ENCODE measurements at places on chromosomes 3 and 15.

DNA sequence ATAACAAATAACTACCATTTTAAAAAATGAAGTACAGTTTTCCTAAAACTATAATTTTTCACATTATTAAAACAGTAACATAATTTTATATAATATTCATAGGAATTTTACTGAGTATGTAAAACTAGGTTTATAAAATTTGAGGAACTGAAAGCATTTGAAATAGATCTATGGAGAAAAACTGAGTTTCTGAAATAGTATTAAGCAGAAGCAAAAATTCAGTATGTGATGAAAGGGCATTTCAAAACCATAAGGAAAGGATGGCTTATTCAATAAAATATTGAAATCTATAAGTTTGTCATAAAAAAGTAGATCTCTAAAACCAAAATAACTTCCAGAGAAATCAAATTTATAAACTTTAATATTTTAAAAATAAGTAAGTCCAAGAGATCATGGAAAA, 53.4 kb downstream of the GBE1 start:
- no peak for DNase-seq

DNA sequence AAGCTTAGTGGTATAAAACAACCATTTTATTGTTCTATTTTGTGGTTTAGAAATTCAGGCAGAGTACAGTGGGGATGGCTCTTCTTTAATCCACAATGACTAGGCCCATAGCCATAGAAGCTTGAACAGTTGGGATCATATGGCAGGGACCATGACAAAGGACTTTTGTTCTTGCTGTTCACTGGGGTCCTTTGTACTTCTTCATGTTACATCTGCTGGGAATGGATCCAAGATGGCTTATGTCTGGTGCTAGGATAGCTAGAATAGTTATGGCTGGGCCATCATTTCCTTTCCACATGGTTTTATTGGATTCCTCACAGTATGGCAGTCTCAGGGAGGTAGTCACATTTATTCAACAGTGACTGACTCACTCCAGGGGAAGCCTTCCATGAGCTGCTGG, 427.9 kb upstream of the AGTR1 start:
- no peak for DNase-seq

DNA sequence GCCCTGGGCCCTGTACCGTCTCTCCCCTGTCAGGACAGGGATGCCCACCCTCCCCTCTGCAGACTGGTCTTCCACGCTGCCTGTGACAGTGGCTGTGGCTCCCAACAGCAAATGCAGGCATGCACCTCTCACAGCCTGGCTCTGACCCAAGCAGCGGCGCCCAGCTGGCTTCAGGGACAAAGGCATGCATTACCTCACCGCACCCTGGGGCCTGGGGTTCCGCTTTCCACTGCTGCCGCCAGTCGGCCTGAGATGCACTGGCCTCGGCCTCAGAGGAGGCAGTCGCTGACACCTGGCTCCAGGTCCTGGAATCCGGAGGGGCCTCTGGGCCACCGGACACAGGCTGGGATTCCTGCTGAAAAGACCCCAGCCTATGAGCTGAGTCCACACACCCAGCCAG, 70.3 kb downstream of the SCN5A start:
- DNase-seq: no peak

DNA sequence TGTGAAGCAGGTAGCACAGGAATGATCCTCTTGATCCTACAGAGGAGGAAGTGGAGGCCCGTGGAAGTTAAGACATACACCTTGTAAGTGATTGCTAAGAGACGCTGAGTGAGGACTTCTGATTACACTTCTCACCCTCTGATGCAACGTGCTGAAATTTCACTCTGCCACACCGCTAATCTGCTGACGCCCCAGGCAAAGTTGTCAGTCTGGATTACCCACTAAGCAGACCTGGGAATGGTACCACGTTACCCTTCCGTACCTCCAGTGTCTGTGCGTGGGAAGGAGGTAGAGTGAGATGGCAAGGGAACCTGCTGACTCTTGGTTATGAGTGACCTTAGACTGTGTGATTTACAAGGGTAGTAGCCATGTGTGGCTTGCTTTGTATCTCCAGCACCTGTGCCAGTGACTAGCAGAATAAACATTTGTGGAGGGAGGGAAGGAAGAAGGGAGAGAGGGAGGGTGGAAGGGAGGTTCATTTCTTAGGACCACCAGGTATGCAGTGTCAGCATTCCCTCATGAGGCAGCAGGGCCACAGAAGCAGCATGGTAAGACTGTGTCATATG, 115.0 kb downstream of the ALDH1A2 start:
- DNase-seq: no peak

DNA sequence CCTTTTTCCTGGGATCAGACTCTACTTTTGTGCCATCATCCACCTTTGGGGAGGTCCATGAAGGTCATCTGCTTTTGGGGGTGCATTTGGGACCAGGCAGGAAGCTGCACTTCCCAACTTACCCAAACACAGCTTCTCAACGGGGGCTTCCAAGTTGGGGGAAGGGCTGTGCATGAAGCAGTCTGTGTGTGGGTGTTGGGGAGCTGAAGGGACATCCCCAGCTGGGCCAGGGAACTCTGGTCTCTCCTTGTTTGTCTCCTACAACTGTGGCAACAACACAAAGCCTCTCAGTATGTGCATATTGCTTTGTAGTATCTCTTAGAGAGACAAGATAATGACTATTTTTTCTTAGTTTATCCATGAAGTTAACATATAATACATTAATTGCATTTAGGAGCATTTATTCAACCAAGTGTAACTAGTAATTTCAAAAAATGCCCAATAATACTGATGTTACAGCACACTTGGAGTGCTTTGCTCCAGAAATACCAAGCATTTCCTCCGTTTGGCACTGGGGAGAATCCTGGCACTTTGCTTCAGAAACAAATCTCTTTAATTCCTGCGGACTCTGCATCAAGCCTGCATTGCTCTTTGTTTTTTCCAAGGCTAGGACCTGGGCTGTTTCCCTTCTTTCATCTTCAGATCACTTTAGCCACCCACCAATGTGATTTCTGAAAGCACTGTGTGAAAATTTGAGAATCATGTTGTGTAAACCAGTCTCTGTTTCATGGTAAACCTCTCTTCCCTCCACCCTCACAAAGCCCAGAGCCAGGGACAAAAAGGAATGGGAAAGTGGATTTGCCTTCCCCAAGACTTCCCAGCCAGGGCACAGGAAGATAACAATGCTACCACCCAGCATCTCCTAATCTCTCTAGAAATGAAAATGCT, 126.2 kb upstream of the PFN2 start:
- DNase-seq: no peak

DNA sequence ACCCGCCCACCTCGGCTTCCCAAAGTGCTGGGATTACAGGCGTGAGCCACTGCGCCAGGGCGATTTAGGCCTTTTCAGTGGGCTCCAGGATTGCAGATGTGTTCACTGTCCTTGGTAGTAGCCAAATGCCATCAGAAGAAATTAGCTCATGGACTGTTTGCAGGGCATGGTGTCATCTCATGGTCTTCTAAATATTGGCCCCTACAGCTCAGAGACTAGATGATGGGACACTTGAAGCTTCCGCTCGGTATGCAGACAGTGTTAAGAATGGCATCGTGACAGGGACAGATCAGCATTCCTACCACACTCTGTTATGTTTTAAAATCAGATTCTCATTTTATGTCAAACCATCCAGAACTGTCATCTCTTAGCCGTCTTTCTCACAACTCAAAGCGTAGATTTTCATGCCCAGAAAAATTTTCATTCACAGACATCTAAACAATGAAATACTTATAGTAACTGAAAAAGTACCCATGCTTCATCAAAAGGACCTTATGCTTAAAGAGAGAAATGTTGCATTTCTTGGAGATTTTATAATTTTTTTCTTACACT, 24.9 kb downstream of the SLCO3A1 start:
- no peak for DNase-seq

DNA sequence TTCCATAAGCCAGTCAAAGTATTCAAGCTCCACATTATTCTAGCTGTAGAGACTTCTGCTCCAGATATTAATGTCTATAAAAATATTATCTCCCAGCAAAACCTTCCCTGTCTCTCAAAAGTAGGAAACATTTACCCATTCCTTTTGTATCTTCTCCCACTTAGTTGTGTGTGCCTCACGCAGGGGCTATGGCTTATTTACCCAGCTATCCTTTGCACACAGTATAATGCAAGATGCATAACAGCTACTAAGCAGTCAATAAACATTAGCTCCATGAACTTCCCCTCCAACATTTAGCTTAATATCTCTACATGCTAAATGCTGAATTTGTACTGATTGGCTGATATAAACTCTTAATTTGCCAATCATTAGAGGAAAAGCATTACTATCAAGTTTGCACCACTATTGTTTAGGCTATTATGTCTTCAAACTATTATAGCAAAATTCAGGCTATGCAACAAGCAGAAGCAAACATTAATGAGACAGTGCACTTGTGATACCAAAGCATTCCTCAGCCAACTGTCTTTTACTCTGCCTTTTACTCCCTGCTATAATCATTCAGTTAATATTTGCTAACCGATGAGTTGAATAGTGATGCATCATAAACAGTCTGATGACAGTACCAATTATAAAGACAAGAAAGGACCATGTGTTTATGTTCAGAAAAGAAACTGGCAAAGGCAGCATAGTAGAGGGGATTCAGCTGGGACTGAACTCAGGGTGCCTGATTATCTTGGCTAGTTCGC, 81.2 kb downstream of the PLCH1 start:
- no peak for DNase-seq

DNA sequence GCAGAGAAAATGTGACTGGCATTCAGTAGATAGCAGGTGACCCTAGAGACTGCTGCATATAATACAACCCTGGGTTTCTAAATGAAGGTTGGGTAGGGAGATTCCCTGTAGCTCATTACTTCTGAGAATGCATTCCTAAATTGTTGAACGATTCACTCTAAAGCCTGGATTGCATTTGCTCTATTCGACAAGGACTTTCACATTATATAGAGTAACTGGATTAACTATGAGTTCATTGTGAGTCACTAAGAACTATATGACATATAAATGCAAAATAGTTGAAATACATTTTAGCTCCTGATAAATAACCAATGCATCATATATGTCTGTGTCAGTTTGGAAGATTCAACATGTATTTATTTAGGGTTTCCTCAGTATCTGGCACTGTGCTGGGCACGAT, 294.7 kb upstream of the CCDC54 start:
- no peak for DNase-seq

DNA sequence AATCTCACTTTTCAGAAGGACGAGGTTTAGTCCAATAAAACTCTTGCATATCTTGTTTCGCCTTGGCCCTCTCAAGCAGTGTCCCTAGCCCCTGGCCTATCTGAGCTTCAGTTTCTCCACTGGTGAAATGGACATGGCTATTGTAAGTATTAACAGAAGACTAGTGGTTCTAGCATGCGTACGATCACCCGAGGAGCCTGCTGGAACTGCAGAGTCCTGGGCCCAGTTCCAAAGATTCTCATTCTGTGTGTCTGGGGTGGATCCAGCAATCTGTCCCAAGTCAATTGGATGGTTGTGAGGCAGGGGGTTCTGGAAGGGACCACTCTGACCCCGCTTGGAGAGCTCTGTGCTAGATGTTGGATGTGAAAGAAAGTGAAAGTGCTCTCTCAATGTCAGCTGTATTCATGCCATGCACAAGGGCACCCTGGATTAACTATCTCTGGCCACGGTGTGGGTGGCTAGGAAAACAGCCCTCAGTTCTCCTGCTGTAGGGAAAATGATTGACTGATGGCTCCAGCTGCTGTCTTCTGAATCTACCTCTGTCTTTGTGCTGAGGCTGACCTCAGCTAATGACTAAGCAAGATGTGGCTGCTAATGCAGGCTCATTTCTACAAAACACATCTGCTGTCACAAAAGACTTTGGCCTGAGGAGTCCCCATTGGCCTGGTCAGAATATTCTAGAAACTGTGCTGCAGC, 1.9 kb upstream of the PLA1A start:
- DNase-seq: no peak

- no peak for DNase-seq
These were observed 162.4 kb downstream of the NSUN3 start for GRCh38 chr3:94225148-94225865.

DNA sequence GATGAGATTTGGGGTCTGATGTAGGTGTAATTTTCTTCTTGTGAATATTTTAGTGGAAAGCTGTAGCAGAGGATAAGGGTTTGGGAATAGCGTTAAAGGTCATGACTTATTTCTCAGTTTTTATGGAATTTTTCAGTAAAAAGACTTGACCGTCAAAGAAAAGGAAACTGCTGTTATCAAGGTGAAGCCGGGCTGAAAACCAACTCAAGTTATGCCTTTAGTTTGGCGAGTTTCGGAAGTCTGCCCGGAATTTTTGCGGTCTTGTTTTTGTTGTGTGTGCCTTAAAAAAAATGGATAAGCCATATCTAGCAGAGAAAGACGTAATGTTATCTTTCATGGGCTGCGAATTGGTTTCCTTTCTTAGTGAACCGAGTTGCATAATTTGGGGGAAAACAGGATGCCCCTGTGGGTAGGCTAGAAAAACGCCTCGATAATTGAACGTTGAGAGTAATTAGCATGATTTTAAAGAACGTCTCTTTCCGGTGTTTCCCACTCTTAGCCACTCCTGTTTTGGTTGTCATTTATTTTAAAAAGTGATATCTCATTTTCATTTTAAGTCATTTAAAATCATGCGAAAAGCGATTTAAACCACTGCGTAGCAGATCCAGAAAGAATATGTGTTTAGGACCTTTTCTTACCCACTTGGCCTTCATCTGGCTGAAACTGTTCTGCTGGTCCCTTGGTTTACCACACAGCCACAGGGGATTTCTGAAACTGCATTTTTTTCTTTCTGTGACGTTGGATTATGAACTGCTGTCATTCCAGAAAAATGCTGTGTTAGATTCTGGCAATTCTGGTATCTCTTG, 1.1 kb downstream of the NFKBIZ start:
- peak; percentile 52 for DNase-seq

DNA sequence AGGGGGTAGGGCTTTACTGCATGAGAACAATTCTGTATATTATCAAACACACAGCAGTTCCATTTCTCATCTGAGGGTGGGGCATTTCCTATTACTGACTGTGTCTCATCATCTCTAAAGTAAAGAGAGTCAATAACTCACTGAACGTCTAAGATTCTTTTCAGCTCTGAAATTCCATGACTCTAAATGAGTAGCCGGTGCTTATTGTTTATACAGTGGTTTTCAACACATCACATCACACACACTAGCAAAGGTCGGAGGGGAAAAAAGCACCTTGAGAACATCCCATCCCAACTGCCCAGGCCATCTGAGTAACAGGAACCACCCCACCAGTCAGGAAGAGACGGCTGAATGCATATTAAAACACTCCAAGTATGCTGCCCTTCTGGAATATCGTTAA, 196.0 kb downstream of the SUCLG2 start:
- no peak for DNase-seq

GRCh38 chr3:16508591-16508995, 4.9 kb downstream of the RFTN1 start:
- peak; percentile 41 for DNase-seq

GRCh38 chr15:26686547-26687187, 86.2 kb downstream of the GABRB3 start:
- no peak for DNase-seq

- no peak for DNase-seq
These were observed 52.8 kb downstream of the CALML4 start for GRCh38 chr15:68152342-68152741.

GRCh38 chr15:99430881-99431401, 134.8 kb upstream of the MEF2A start:
- no peak for DNase-seq

GRCh38 chr15:38320866-38321265, 68.2 kb downstream of the SPRED1 start:
- no peak for DNase-seq

Measured in GM20000 (cell line).